ENCODE measurements at places on chromosomes 6 and 20.

DNA sequence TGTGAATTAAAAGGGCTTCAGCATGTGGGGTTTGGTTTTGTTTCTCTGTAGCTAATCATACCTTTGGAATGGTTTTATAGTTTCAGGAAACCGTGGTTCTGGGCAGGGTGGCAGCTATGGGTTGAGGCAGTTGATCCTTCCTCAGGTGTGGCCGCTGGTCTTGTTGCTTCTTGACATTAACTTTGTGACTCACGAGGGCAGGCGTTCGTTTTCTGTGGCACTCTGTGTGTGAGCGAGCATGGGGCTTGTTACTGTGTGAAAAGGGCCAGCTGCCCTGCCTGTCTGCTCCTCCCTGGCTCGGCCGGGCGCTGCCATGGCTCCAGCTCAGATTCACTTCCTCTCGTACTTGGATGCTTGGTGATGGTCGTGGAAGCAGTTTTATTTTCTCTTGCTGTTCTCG is 16.2 kb downstream of the DNAJC5 start:
- no peak for DNase-seq

- DNase-seq: no peak
Observed at GRCh38 chr6:168837254-168838036, 396.5 kb downstream of the SMOC2 start.

DNA sequence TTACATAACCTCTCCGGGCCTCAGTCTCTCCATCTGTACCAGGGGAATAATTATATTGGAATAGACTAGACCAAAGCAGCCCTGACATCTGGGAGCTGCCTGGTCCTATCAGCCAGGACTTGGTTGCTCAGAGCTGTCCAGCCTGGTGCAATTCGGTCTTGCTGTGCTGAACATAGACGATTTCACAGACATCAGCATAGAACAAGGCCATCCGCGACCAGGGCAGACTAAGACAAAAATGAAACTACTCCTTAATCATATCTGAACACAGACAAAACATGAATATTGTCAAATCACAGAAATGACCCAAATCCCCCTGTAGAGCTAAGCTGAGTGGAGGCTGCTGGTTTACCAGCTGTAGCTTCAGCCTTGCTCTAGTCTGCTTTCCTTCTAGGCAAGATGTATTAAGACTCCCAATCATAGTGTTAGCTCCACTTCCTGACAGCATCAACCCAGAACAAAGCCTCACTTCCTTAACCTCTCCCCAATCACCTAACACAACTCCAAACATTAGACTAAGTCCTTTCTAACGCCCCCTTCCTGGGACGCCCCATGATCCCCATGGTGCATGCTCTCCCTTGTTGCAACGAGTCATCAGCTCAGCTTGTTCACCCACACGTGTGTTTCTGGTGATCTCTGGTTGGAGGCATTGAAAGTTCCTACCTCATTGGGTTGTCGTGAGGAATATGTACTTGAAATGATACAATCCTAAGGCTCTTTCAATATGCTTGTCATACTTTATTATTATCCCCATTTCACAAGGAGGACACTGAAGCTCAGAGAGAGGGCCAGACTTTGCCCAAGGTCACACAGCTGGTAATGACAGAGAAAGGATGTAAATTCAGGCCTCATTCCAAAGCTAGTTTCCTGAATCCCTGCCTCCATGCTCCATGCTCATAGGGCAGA is 3.5 kb upstream of the MAPK13 start:
- no peak for DNase-seq

DNA sequence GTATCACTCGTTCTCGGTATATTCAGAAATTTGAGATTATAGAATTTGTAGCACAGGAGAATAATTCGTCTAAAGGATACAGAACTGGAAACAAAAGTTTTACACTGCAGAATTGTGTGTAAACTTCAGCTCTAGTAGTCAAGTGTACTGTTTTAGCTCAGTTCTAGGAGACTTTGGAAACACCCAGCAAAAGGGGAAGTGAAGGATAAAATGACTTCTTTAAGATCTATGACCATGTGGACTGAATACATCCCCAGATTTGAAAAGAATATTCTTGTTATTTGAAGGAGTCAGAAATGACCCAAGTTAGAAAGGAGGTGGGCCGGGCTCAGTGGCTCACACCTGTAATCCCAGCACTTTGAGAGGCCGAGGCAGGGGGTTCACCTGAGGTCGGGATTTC is 174.0 kb upstream of the FOXQ1 start:
- DNase-seq: no peak

- no peak for DNase-seq
Observed at GRCh38 chr20:13659288-13659687, 20.6 kb upstream of the TASP1 start.

- DNase-seq: no peak
Observed at GRCh38 chr6:3895312-3895653, 46.1 kb downstream of the FAM50B start.

DNA sequence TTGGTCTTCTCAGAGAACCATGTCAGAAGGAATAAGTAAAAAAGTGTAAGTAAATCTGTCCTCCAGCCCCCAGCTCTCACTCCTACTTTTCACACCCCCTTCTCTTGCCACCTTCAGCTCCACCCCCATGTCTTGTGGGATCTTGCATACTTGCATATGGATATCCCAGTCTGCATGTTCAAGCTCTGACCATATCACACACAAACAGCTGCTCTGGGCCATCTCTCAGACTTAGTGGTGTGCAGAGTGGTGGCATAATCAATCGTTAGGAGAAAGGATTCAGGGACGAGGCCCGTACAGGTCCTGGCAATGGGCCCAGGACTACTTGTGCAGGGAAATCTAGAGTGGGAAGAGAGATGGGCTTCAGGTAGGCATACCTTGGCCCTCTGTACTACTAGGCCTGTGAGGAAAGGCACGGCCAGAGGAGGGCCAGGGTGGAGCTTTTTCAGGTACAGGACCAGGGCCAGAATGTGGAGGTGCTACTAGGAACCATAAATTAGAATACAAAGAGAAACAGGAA is 112.0 kb upstream of the SGK1 start:
- DNase-seq: no peak

DNA sequence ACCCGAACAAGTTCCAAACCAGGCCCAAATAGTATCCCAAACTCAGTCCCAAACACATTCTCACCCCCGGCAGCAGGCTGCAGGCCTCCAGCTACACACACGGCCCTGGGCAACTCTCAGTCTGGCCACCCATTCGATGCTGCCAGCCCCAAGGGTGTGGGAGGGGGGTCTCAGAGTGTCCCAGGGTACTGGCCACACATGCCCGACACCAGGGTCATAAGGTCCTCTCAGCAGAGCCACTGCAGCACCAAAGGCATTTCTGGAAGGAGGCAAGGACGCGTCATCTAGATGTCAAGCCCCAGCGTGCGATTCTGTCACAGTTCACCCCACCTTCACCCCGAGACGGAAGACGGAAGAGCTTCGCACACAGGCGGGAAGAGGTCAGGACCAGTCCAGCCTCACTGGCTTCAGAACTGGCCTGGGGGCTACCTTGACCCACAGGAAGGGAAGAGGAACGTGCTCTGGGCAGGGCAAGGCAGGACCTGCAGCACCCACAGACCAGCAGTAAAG is 9.5 kb downstream of the MYL9 start:
- DNase-seq: no peak

DNA sequence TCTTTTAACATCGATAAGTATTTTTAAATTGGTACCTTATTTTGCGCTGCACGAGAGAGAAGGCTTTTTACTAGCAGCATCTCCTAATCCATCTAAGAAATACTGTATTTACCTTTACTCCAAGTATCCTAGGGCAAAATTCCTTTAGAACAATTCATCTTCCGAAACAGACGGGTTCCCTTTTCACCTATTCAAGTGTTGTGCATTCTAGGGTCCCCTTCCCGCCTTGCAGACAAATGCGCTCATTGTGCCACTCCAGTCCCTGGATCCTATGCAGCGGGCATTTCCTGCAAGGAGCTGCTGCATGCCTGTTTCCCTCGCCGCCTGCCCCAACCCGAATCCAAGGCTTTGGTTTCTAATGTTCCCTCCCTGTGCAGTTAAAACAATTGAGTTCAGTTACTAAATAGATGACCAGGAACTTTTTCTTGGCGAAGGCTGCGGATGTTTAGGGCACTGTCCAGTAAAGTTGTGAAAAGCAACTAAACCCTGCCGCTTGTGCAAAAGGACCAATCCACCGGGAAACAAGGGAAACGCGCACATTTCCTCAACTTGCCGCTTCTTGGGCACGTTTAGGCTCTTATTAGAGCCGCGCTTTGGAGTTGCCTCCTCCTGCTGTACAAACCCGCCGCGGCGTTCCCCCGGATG is 556 bp upstream of the SCAF8 start:
- DNase-seq: no peak

GRCh38 chr20:24157213-24157612 is 168.6 kb upstream of the GGTLC1 start:
- no peak for DNase-seq

DNA sequence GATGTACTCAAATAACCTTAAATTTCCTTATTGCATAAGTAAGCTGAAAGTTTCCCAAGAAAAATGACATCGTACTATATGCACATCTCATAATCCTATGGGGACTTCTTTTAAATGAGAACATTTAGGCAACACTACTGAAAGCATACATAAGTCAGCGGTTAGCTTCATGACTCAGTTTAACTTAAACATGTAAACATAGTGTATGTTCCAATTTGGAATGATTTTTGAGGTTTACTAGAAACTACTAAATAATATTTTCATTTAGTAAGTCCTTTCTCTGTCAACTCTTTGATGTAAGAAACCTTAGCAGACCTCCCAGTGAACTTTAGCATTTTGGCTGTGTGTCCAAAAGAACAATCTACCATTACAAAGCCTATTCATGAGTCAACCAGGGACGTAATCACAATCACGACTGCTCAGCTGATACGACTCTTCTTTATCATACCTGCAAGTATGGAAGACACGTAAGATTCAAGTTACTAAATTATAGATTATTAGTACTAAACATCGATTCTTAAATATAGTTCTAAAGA is 19.3 kb downstream of the HIVEP2 start:
- DNase-seq: no peak

DNA sequence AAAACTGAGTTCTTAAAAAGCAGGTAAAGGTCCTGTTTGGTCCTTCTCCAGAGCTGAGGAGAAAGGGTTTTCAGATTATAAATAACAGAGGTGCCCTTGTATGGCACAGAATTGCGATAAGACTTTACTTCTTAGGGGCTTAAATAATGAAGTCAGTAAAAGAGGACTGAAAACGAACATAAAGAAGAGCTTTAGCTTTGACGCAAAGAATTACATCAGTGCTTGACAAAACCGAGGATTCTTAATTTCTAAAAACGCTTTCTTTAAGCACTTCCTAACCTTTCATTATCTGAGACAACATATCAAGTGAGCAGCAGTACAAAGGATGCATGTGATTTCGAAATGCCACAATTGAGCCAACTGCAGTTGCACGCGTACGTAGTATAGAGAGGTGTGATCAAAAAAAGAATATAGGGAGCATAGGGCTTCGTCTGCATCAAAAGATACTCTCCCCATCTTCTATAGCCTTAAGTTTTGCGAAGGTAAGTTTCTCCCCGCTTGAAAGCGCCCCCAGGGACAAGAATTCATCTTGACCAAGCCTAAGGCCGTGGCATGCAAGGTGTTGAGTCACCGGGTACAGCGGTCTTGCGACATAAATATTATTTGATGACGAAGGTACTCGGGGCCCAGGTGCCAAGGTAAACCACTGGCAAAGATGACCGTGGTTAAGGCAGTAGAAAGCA is 778 bp upstream of the LOC128125822 start:
- DNase-seq: peak; percentile 50

DNA sequence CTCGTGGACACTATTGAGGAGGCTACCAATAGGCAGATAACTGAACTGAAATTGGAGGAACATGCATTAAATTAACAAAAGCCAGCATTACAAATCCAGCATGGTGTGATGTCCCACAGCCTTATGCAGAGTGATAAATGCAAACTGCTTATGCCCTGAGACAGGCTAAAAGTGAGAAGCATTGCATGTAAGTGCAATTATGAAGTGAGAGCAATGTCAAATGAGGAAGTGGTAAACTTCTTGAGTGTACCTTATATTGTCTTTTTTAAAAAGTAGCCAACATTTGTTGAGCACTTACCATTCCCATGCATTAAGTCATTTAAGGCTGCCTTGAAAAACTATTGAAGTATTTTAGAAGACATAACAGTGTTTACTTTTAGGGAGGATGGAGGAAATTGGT is 212.2 kb downstream of the TBC1D7 start:
- DNase-seq: no peak

DNA sequence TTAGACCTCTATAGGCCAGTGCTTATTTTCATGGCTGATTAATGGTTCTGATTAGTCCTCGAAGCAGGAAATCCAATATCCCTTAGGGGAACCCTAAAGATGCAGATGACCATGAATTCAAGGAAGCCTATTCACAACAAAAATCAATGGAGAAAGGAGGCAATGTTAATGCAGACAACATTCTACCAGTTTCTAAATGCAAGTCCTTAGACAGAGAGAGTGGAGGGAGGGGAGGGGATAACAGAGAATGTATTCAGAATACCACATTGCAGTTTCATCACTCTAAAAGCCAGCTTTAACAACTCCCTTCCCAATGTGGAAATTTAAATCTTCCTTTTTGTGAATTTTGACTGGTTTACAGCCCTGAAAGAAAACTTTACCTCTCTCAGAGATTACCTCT is 87.1 kb upstream of the POU3F2 start:
- DNase-seq: no peak

GRCh38 chr20:64233725-64234124 is 21.8 kb upstream of the PCMTD2 start:
- DNase-seq: no peak

DNA sequence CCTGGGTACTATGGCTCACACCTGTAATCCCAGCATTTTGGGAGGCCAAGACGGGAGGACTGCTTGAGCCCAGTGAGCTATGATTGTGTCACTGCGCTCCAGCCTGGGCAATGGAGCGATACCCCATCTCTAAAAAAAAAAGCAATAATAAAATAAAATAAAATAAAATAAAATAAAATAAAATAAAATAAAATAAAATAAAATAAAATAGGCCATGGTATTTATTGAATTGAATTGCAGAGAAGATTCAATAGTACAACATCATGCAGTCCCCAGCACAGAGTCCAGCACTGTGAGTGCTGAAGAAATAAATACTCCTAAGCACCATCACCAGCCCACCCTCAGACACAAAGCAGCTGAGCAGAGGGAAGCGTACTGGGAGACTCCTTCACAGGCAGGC is 144.7 kb downstream of the RALGAPA2 start:
- no peak for DNase-seq

DNA sequence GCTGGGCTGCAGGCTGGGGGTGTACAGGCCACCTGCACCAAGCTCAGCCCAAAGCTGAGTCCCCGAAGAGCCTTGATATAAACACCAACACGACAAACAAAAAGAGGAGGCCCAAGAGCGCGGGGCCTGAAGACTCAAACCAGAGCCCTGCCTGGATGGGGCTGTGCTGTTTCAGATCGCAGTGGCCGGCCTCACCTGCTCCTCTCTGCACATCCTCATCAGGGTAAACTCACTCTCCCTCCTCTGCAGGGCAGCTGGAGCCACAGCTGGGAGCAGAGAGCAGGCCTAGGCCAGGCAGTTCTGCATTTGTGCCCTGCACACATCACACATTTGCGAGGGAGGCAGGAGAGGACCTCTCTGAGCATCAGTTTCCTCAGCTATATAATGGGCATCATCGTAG is 3.7 kb upstream of the RBM38 start:
- DNase-seq: no peak

Data from amniotic stem cell (primary cell).